ENCODE measurements at places on chromosomes 16 and 17.

DNA sequence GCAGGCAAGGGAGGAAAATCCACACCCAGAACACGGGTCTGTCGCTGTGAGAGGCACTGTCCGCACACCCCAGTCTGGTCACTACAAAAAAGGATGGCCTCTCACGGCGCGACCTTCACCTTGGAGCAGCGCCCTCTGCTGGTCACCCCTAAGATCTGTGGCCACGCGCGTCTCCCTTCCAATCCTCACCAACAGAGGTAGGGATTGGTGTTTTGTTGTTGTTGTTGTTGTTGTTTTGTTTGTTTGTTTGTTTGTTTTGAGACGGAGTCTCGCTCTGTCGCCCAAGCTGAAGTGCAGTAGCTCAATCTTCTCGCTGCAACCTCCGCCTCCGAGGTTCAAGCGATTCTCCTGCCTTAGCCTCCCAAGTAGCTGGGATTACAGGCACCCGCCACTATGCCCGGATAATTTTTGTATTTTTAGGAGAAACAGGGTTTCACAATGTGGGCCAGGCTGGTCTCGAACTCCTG is 15.0 kb upstream of the C17orf58 start:
- no peak for DNase-seq

GRCh38 chr16:78664811-78665772 is 565.6 kb downstream of the WWOX start:
- no peak for DNase-seq

DNA sequence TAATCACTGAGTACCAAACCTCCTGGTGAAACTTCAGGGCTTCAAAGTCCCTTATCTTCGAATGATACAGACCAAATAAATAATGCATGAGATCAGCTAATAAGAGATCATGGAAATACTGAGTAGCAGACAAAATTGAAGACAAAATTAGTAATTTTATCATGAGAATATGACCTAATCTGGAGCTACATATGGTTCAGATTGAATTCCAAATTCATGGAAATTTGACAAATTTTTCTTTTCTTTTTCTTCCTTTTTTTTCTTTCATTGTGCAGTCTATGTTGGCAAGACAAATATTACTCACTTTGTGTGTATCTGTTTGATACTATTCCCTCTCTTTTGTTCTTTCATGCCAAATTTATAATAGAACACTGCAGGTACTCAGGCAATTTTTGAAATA is 218.1 kb upstream of the KCNJ16 start:
- DNase-seq, result no peak

GRCh38 chr17:65514082-65514481 is 47.4 kb downstream of the AXIN2 start:
- no peak for DNase-seq

DNA sequence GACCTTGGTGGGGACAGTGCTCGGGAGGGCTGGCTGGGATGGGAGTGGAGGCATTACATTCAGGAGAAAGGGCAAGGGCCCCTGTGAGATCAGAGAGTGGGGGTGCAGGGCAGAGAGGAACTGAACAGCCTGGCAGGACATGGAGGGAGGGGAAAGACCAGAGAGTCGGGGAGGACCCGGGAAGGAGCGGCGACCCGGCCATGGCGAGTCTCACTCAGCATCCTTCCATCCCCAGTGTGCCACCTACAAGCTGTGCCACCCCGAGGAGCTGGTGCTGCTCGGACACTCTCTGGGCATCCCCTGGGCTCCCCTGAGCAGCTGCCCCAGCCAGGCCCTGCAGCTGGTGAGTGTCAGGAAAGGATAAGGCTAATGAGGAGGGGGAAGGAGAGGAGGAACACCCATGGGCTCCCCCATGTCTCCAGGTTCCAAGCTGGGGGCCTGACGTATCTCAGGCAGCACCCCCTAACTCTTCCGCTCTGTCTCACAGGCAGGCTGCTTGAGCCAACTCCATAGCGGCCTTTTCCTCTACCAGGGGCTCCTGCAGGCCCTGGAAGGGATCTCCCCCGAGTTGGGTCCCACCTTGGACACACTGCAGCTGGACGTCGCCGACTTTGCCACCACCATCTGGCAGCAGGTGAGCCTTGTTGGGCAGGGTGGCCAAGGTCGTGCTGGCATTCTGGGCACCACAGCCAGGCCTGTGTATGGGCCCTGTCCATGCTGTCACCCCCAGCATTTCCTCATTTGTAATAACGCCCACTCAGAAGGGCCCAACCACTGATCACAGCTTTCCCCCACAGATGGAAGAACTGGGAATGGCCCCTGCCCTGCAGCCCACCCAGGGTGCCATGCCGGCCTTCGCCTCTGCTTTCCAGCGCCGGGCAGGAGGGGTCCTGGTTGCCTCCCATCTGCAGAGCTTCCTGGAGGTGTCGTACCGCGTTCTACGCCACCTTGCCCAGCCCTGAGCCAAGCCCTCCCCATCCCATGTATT is 1.1 kb downstream of the CSF3 start:
- DNase-seq, result no peak

DNA sequence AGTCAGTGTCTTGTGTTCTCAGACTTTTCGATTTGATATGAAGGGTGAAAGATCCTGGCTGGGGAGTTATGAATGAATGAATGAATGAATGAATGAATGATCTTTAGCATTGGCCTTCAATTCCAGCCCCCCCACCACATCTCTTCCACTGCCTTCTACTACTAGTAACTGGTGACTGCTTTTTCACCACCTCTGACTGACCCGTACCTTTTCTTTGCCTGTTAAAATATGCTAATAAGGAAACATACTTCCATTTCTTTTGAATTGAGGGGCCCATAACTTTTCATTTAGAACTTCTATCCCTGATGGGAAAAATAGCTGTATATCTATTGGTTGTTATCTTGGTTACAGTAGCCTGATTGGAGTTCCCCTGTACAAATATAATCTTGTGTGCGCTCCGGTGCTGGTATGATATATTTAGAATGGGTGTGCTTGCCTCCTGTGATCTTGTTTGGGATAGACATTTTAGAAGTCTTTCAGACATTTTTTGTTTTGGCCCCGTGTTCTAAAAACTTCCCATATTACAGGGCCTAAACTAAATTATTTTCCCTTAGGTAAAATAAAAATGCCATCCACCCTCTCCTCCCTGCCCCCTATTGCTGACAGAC is 3.4 kb downstream of the LYRM1 start:
- no peak for DNase-seq
